ENCODE measurements at places on chromosomes 6 and 20. TPM values are rescaled to one million over a fixed set of nuclear protein-coding genes. Genes with fewer than 3 reads are reported as not detected.

Gene TCF19
- total RNA-seq = 2.9 TPM

Gene HFE
- 0.44 TPM for total RNA-seq

Gene PNLDC1
- not detected for total RNA-seq

Gene DSP
- 0.05 TPM for total RNA-seq

Gene MOG
- not detected for total RNA-seq
